HCT116 (cell line): ENCODE measurements at places on chromosomes 2 and 18. TPM values are rescaled to one million over a fixed set of nuclear protein-coding genes. Genes with fewer than 3 reads are reported as not detected.

The TSGA10 gene
- 6.6 TPM for total RNA-seq

The UPP2 gene
- total RNA-seq, result not detected

The DLGAP1 gene
- 0.39 TPM for total RNA-seq

The PSMD14 gene
- total RNA-seq, result 118 TPM

The QPCT gene
- not detected for total RNA-seq

The TTLL4 gene
- total RNA-seq, result 53.0 TPM

The ACADL gene
- not detected for total RNA-seq

The FBXO11 gene
- total RNA-seq, result 60.2 TPM

The ANKRD44 gene
- 2.7 TPM for total RNA-seq

The CRYGC gene
- not detected for total RNA-seq

The MYO5B gene
- 32.1 TPM for total RNA-seq

The MARCHF4 gene
- not detected for total RNA-seq

The ANKRD53 gene
- total RNA-seq, result not detected

The CNDP1 gene
- not detected for total RNA-seq

The SPATS2L gene
- total RNA-seq, result 87.1 TPM

The SLC9A4 gene
- total RNA-seq, result 0.07 TPM

The ALK gene
- total RNA-seq, result not detected

The C2orf78 gene
- 1.5 TPM for total RNA-seq

The FBLN7 gene
- total RNA-seq, result 0.34 TPM

The EGR4 gene
- 0.37 TPM for total RNA-seq

The FBXO48 gene
- 0.91 TPM for total RNA-seq

The ZSWIM2 gene
- total RNA-seq, result not detected

The NEURL3 gene
- total RNA-seq, result not detected

The POTEC gene
- total RNA-seq, result not detected

The ARHGAP28 gene
- total RNA-seq, result not detected

The FAHD2B gene
- 25.3 TPM for total RNA-seq

The CFAP221 gene
- total RNA-seq, result 0.96 TPM

The IHH gene
- total RNA-seq, result 0.17 TPM

The ANKRD36C gene
- total RNA-seq, result 17.7 TPM

The FN1 gene
- total RNA-seq, result 11.1 TPM

The MAP2 gene
- 7.4 TPM for total RNA-seq

The CCL20 gene
- total RNA-seq, result 0.30 TPM

The UGT1A7 gene
- total RNA-seq, result not detected

The SERPINB4 gene
- total RNA-seq, result not detected

The TMEM247 gene
- not detected for total RNA-seq

The XIRP2 gene
- total RNA-seq, result not detected

The ALPI gene
- total RNA-seq, result not detected

The CTAGE1 gene
- not detected for total RNA-seq

The CCDC141 gene
- 0.30 TPM for total RNA-seq

The MOGAT1 gene
- total RNA-seq, result 0.22 TPM

The REL gene
- 10.2 TPM for total RNA-seq

The SKOR2 gene
- total RNA-seq, result not detected

The CPLX4 gene
- not detected for total RNA-seq

The IL1R2 gene
- total RNA-seq, result 0.52 TPM

The CDCA7 gene
- 57.9 TPM for total RNA-seq

The CRACDL gene
- 1.1 TPM for total RNA-seq

The CTNNA2 gene
- total RNA-seq, result not detected

The SLC30A3 gene
- 20.5 TPM for total RNA-seq

The NFATC1 gene
- total RNA-seq, result 20.8 TPM

The HK2 gene
- 42.5 TPM for total RNA-seq

The TMEM37 gene
- total RNA-seq, result 2.3 TPM
